ENCODE measurements at places on chromosomes 1 and 21.

DNA sequence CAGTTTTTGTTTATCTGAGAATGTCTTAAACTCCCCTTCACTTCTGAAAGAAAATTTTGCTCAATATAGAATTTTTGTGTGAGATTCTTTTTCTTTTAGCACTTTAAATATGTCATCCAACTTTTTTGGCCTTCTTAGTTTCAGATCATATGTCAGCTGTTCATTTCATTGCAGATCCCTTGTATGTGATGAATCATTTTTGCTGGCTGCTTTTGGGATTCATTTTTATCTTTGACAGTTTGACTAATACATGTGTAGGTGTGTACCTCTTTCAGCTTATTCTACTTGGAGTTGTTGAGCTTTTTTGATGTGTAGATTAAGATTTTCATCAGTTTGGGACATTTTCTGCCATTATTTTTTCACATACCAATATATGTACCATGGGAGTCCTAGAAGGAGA, 156.8 kb downstream of the FASLG start:
- no peak for DNase-seq

DNA sequence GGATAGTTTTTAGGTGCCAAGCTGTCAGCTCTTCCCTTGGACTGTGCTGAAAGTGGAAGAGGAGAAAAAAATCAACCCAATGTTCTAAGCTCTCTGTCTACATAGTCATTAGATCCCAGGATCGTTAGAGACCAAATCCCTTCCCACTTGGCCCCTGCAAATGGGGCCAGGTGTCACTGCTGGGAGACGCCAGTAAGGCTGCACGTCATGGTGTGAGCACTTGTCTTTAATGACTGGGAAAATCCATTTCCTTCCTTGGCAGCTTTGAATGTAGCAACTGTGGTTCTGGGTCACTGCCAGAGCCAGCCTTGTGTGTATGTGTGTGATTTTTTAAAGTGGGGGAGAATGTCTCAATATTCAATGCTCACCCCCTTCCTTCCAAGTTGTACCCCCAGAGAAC, 59.9 kb downstream of the MAN1C1 start:
- DNase-seq, result no peak

GRCh38 chr1:236864211-236864610, 69.1 kb downstream of the MTR start:
- no peak for DNase-seq

DNA sequence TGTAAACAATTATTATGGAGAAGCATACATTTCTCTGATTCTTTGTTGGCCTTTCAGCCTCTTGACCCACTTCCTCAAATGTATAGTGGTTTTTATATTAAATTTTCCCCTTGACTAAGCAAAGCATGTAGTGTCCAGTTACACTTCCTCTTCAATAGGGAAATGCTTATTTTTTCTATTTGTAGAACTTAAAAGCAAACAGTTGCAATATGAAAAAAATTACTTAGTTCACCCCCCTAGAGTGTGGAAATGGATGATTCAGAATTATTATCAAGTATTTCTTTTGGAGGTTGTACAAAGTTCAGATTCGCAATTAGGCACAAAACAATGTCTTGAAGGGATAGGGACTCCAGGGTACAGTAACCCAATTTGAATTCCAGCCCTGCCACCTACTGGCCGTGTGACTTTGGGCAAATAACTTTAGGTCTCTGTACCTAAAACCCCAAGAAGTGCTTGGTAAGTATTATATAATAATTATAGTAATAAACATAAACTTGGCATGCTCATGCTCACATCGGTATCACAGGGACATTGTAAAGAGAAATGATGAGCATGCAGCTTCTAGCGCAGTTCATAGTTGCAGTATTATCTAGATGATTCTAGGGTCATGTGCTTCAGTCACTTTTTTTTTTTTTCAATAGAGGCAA, 28.6 kb upstream of the IFNGR2 start:
- peak; percentile 4 for DNase-seq

- DNase-seq, result no peak
Observed at GRCh38 chr1:110224240-110224995, 14.3 kb downstream of the KCNC4 start.

DNA sequence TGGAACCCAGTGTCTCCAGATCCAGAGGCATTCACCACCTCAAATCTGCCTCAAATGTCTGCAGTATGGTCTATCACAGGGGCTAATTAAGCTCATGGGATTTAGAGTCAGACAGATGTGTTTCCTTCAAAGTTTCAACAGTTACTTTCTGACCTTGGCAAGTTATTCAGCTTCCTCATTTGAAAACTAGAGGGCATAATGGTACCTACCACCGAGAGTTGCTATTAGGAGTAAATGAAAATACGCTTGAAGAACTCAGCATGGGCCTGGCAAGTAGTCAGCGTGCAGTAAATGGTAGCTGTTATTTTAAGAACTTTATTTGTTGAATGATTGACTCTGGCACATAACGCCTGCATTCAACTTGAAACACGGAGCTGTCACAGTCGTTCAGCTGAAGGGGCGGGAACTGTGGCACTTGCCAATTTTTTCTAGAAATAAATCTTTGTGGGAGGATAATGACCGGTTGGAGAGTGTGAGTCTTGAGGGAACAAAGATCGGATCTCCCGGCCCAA, 1.2 kb upstream of the CAP1 start:
- no peak for DNase-seq

DNA sequence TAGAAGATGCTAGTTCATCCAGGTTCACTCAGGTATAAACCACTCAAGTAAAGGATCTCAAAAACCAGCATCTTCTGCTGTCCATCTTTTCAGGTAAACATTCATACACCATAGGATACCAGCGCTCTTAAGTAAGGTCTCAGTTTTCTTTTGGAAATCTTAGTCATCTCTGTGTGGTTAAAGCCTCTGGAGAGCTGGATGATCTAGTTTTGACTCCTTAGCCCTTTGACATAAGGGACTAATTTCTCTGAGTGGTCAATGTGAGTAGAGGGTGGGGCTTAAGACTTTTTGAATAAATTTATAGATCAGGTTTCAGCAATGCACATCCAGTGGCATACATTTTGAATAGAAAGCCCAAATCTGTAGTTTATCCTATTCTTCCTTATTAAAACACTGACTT, 92.3 kb downstream of the CTH start:
- DNase-seq, result no peak

GRCh38 chr1:85849660-85850059, 141.4 kb upstream of the ZNHIT6 start:
- no peak for DNase-seq

GRCh38 chr1:46401964-46402626, 8.0 kb downstream of the FAAH start:
- no peak for DNase-seq

GRCh38 chr1:70156529-70157120, 48.8 kb downstream of the LRRC40 start:
- DNase-seq, result no peak

DNA sequence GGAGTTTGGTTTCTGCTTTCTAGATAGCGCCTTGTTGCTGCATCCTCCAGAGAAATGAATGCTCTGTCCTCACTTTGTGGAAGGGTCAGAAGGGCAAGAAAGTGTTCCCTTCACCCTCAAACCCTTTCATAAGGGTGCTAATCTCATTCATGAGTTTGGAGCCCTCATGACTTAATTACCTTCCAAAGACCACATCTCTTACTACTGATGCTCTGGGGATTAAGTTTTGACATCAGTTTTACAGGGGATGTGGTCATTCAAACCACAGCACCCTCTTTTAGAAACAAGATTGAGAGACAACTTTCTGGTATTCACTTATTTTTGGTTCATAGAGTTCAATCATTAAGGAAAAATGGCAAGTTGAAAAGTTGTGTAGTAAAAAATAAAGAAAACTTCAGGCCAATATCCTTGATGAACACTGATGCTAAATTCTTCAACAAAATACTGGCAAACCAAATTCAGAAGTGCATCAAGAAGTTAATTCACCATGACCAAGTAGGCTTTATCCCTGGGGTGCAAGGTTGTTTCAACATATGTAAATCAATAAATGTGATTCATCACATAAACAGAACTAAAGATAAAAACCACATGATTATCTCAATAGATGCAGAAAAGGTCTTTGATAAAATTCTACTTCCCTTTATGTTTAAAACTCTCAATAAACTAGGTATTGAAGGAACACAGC, 442.1 kb downstream of the PTBP2 start:
- no peak for DNase-seq

GRCh38 chr1:153683854-153684253, 5.4 kb downstream of the NPR1 start:
- no peak for DNase-seq

DNA sequence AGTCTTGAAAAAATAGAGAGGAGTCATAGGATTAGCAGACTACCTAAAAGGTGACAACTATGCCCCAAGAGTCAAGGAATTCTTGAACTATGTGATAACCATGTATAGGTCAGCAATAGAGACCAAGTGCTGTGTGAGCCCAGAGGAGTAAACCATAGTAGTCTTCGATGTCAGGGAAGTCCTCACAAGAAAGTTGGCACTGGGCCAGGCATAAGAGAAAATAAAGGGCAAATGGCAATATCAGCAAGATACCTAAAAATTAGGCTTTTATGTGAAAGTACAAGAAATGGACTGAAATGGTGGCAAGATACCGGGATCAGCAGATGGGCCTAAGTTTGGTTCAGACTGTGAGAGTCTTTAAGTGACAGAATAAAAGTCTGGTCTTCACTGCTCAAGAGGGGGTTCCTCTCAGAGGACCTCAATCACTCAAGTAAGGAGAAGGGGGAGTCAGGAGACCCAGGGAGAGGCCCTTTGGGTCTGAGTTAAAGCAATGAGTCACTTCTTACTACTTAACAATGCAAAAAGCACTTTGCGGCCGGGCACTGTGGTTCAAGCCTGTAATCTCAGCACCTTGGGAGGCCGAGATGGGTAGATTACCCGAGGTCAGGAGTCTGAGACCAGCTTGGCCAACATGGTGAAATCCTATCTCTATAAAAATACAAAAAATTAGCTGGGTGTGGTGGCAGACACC, 95.0 kb downstream of the TEX35 start:
- no peak for DNase-seq

- DNase-seq, result no peak
Observed at GRCh38 chr21:24852610-24853195, 754.6 kb downstream of the MRPL39 start.

- DNase-seq, result no peak
Observed at GRCh38 chr1:60388092-60388987, 314.8 kb upstream of the C1orf87 start.

Measured in activated CD4-positive, CD25-positive, alpha-beta regulatory T cell (primary cell).